ENCODE measurements at places on chromosomes 5 and 9. TPM values are rescaled to one million over a fixed set of nuclear protein-coding genes. Genes with fewer than 3 reads are reported as not detected.

GRCh38 chr5:143870871-143871632 is 59.1 kb downstream of the HMHB1 start:
- no peaks in the 10 kb centered on the region for H3K4me1 ChIP-seq
- H3K27me3 ChIP-seq, result no peaks in the 10 kb centered on the region

The C5orf24 gene
- 67.0 TPM for total RNA-seq

DNA sequence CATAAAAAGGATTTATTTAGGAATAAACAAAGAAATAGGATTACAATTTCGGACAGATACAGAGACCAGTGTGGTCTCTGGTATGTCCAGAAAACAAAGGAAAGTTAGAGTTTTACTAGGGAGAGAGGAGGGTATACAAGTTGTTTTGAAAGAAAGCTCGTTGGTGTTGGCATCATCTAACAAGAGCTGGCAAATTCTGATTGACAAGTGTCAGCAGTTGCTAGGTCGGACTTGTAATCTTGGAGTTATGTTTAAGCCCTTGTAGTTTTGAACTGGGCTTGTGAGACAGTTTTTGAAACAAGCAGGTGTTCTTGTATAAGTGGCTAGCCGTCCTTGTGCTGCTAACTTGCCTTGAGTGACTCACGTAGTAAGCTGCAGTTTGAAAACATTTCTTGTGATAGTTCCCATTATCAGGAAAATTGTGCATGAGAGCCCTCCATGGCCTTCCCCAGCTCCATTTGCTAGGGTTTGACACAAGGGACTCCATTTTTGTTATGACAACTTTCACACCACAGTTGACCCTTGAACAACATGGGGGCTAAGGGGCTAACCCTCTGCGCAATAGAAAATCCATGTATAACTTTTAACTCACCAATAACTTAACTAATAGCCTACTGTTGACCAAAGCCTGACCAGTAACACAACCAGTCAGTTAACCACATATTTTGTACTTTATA is 48.1 kb downstream of the ZNF622 start:
- H3K36me3 ChIP-seq, result no peaks in the 10 kb centered on the region
- DNase-seq, result no peak

- H3K4me1 ChIP-seq, result peaks cover 27% of the 10 kb centered on the region
- H3K36me3 ChIP-seq, result no peaks in the 10 kb centered on the region
- no peaks in the 10 kb centered on the region for H3K27me3 ChIP-seq
- H3K4me3 ChIP-seq, result no peak overlapping the region
Observed at GRCh38 chr5:66959653-66960052, 236.9 kb downstream of the CD180 start.

DNA sequence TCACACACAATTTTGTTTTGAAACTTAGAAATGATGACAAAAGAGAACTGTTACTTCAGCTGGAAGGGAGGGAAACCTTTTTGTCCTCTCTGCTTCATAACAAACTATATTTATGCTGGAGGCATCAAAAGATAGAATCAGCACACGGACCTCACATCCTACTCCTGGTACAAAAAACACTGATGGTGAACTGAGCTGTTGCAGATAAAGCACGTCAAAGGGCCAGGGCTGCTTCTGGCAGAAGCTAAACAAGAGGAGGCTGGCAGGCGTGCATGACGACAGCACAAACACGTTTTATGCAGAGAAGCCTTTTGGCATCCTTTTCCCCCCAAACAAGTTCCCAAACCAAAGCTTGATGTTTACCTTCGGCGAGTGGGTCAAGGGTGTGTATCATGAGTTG is 169.6 kb downstream of the SLC24A2 start:
- H3K4me3 ChIP-seq, result no peak overlapping the region
- no peak overlapping the region for H3K27ac ChIP-seq
- H3K27me3 ChIP-seq, result peaks cover 3% of the 10 kb centered on the region
- no peaks in the 10 kb centered on the region for H3K4me1 ChIP-seq
- no peaks in the 10 kb centered on the region for H3K36me3 ChIP-seq
- DNase-seq, result no peak

DNA sequence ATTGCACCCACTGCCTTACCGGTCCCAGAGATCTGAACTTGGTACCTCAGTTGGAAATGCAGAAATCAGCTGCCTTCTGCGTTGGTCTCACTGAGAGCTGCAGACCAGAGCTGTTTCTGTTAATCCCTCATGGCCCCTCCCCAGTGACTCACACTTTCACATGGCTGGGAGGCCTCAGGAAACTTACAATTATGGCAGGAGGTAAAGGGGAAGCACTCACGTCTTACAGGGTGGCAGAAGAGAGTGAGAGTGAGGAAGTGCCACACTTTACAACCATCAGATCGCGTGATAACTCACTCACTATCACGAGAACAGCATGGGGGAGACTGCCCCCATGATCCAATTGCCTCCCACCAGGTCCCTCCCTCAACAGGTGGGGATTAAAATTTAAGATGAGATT is 648.5 kb downstream of the MTRR start:
- H3K27me3 ChIP-seq, result no peaks in the 10 kb centered on the region
- H3K4me1 ChIP-seq, result no peaks in the 10 kb centered on the region
- H3K4me3 ChIP-seq, result no peak overlapping the region
- H3K27ac ChIP-seq, result no peak overlapping the region

DNA sequence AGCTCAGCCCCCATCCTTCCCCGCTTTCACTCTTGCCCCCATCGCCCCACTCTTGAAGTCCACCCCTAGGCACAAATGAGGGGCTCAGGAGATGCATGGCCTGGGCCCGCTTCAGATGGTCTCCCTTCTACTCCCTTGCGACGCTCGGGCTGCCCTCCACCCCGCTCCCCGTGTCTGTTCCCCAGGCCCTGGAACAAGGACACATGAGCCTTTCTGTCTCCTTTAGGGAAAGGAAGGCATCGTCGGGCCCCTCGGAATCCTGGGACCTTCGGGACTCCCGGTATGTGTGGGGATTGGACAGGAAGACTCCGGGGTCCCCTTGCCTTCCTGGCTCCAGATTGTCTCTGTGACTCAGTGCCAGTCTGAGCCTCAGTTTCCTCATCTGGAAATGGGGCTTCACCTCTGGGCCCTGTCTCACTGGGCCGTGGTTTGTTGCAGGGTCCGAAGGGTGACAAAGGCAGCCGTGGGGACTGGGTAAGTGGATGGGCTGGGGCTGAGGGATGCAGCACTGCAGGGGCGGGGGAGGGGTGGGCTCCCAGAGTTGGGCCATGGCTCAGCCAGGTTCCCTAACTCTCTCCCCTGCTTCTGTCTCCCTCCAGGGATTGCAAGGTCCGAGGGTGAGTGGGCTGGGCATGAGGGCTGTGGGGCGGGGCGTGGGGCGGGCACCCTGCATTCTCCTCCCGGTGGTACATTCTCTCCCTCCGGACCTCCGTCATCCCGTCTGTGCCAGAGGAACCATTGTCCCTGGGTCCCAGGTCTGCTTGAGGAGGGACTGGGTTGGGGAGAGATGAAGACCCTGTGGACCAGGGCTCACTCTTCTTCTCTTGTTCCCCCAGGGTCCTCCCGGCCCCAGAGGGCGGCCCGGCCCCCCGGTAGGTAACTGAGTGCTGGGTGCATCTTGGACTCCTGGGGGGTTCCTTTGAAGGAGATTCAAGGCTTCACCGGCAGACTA is 21.8 kb upstream of the ORM1 start:
- no peak for DNase-seq
- no peaks in the 10 kb centered on the region for H3K4me1 ChIP-seq
- H3K4me3 ChIP-seq, result no peak overlapping the region
- no peak overlapping the region for H3K27ac ChIP-seq
- no peaks in the 10 kb centered on the region for H3K36me3 ChIP-seq
- no peaks in the 10 kb centered on the region for H3K27me3 ChIP-seq

The AOPEP gene
- total RNA-seq, result 101 TPM

The FGD3 gene
- total RNA-seq, result 5.8 TPM

The PCDHB10 gene
- 3.1 TPM for total RNA-seq

The PKD2L2 gene
- total RNA-seq, result not detected

The CCIN gene
- not detected for total RNA-seq

The TMEM174 gene
- not detected for total RNA-seq

GRCh38 chr5:137145721-137146120 is 353.4 kb downstream of the SPOCK1 start:
- H3K27ac ChIP-seq, result peak overlapping the region; percentile 91
- no peak overlapping the region for H3K4me3 ChIP-seq
- H3K4me1 ChIP-seq, result peaks cover 7% of the 10 kb centered on the region
- no peaks in the 10 kb centered on the region for H3K27me3 ChIP-seq
- DNase-seq, result no peak
- H3K36me3 ChIP-seq, result no peaks in the 10 kb centered on the region

DNA sequence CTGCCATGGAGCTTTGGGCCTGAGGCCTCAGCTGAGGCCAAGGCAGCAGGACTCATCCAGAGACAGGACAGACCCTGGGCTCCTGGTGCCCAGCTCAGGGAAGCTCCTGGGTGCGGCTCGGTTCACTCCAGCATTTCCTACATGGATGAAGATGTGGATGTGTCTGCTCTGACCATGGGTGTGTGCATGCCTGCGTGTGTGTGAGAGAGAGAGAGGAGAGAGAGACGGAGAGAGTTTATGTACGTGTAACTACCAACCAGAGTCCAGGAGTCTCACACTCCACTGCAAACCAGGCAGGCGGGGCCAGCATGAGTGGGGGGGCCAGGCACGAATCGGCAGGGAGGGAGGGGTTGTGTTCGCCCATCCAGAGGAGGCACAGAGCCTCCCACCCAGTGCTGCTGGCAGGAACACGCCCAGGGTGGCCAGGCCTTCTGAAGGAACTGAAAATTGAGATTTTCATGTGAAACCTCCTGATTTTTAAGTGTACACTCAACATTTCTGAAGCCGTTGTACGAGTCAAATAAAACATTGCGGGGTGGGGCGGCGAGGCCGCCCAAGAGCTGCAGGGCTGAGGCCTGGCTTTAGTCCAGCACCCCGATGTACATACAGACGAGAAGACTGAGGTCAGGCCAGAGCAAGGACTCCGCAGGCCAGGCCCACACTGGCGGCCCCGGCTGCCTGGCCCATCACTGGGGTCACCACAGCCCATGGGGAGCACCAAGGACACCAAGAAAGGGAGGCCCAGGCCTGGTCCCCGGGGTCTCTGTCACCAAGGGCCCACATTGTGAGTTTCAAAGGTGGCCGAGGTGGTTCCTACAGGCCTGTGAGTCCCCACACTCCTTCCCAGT is 88.7 kb downstream of the ADAMTS2 start:
- peaks cover 4% of the 10 kb centered on the region for H3K4me1 ChIP-seq
- no peaks in the 10 kb centered on the region for H3K27me3 ChIP-seq
- no peak overlapping the region for H3K27ac ChIP-seq
- no peak overlapping the region for H3K4me3 ChIP-seq
- no peaks in the 10 kb centered on the region for H3K36me3 ChIP-seq

The ASS1 gene
- 292 TPM for total RNA-seq

DNA sequence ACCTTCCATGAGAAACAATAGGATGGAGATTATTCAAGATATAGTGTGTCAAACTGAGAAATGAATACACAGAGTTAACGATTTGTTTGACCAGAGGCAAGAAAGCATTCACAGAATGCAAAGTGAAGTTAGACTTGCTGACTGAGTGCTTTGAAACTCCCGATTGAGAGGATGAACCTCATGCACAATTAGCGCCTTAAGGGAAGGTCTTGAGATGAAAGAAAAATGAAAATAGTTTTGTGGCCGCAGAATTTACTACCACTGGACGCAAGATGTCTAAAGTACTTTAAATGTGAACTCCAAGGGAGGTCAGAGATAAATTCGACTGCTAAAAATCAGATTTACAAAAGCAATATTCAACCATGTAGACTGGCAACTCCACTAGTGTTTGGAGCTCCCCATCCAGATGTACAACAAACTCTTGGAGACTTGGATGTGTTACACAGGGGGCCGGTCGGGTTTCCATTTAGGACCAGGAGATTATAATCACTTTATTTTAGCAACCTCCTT is 707 bp upstream of the RIMOC1 start:
- H3K27ac ChIP-seq, result peak overlapping the region; percentile 83
- no peaks in the 10 kb centered on the region for H3K27me3 ChIP-seq
- no peak for DNase-seq
- H3K4me1 ChIP-seq, result peaks cover 11% of the 10 kb centered on the region

Measured in hepatocyte (in vitro differentiated cells).